ENCODE measurements at places on chromosomes 7 and 10. TPM values are rescaled to one million over a fixed set of nuclear protein-coding genes. Genes with fewer than 3 reads are reported as not detected.

GRCh38 chr10:89351412-89351779 lies 23.6 kb downstream of the IFIT3 start:
- DNase-seq = no peak

GRCh38 chr10:3516923-3517255 lies 268.1 kb downstream of the KLF6 start:
- DNase-seq = no peak

DNA sequence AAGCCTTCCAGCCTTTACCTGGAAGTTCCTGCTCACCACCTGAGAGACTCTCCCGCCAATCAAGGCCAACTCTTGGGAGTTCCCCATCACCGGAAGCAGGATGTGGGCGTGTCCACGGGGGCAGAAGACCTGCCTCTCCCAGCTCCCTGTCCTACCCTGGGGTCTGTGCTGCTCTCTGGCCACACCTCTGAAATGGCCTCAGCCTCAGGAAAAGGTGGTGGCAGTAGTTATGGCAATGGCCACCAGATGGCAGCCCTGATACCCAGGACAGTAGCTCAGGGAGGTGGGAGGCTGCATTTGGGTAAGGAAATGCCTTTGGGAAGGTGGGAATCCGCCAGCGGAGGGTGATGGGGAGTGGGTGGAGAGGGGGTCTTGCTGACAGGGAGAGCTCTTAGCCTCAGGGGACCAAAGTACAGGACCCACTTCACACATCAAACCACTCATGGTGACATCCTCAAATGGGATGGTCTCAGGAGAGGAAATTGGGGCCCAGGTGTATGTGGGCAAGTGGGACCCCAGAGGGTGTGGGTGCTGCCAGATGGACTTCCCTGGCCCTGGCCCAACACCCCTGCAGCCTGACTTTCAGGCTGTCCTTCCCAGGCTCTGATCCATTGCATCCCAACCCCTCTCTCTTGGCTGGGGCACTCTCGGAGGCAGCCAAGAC lies 33.9 kb downstream of the KAZALD1 start:
- peak; percentile 64 for DNase-seq

GRCh38 chr7:140435252-140435895 lies 31.5 kb downstream of the RAB19 start:
- DNase-seq = no peak

- DNase-seq = no peak
Observed at GRCh38 chr10:27619329-27619728, 115.2 kb downstream of the RAB18 start.

GRCh38 chr10:637221-637620 lies 52.2 kb downstream of the DIP2C start:
- no peak for DNase-seq

DNA sequence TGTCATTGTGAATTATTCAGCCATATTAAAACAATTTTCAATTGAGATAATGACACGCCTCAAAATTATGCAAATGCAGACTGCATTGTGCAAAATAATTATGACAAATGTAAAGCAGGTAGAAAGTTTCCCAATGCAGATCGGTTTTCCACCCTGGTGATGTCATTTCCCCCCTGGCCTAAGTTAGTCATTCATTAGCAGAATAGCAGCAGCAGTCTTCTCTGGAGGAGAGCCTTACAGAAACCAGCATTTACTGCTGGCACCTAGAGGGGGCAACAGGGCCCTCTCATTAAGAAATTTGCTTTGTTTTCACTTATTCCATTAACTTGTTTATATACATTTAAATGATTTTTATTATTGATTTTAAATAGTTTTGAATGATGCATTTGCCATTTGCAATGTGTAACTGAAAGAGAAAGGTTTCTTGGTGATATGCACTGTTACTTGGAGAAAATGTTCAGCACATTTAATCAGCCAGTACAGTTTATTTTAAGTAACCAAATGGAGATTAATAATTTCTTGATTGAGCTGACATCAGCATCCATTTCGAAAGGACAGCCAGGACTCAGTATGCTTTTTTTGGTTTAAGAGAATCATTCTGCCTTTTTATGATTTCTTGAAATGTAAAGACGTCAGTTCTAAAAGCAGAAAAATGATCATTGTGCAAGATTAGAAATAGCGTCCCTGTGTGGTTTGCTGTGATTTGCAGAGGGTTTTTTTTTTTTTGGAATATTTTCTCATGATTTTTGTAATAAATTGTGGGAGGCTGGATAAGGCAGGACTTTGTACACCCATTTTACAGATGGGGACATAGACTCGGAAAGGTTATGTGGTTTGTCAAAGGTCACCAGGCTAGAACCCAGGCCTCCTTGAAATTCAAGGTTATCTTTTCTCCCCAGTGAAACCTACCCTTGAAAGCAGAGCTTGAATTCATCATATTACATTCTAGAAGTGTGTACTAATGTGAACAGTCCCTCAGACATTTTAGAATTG lies 3.5 kb downstream of the ARID5B start:
- DNase-seq = no peak

DNA sequence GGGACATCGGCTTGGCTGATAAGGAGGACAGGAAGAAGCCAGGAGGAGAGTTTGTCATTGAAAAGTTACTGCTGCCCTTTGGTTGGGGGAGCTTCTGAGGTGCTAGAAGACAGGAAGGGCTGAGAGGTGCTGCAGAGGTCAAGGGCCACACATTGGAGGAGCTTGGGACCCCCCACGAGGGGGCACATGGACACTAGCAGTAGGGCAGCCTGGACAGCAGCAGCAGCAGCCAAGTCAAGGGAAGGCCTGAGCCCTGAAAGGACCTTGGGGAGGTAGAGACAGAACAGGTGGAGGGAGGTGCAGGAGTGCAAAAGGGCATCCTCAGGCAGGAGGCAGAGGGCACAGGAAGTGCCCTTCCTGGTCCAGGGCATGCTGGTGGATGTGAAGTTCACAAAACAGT lies 439.7 kb upstream of the IGFBP3 start:
- no peak for DNase-seq

- no peak for DNase-seq
Observed at GRCh38 chr10:11042357-11042756, 24.7 kb downstream of the CELF2 start.

DNA sequence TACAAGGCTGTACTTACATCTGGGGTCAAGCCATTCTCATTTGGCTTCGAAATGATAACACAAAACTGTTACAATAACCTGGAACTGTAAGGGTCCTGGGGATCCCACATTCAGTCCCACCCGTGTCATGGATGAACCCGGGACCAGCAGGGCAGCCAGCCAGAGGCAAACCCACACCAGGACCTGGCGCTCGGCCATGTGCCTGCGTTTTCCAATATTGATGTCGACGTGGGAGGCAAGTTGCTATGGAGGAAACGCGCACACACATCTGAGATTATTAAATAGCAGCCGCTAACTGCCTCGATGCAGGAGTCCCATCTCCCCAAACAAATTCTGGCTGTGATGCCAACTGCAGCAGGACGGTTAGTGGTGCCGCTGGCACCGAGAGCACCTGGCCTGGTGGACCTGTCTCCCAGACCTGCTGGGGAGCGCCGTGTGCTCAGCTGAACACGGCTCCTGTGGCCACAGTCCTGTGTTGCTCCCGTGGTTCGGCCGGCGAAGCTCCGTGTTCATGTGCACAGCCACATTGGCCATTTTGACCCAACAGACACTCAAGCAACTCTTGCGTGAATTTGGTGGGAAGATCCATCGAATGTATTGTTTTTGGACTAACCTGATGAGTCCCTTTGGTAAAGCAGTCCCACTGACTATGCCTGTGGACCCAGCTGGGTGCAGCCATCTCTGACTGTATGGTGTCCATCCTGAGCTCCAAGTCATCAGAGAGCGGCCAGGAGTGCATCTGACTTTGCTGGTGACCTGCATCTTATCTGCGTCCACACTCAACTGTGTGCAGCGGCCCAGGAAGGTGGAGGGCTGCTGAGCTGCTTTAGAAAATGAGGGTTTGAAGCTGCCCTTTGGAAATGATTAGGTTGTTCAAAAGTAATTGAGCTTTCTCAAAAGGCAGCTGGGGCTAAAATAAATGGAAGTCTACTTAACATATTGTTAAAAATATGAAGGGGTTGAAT lies 398.2 kb downstream of the DNAJB6 start:
- no peak for DNase-seq

- no peak for DNase-seq
Observed at GRCh38 chr7:134886353-134887057, 99.8 kb upstream of the AGBL3 start.

- DNase-seq = no peak
Observed at GRCh38 chr10:8639486-8640185, 585.1 kb downstream of the GATA3 start.

Gene FGL2
- total RNA-seq = 11.7 TPM

Gene CALML3
- 8.0 TPM for total RNA-seq

Gene EPHB4
- total RNA-seq = 80.8 TPM

Gene ANK3
- 47.8 TPM for total RNA-seq

Gene CARD11
- 0.87 TPM for total RNA-seq

Gene PDE1C
- total RNA-seq = 2.4 TPM

Gene EN2
- not detected for total RNA-seq

Gene CHST15
- total RNA-seq = 26.0 TPM

Gene ZMYND11
- 78.1 TPM for total RNA-seq

Gene CNPY1
- total RNA-seq = not detected

Gene SUN3
- total RNA-seq = 4.5 TPM
